ENCODE measurements at places on chromosomes 5 and 9. TPM values are rescaled to one million over a fixed set of nuclear protein-coding genes. Genes with fewer than 3 reads are reported as not detected.

GRCh38 chr5:94698197-94698596 lies 79.7 kb downstream of the SLF1 start:
- DNase-seq, result no peak

GRCh38 chr9:121812159-121812735 lies 160.8 kb downstream of the DAB2IP start:
- no peak for DNase-seq

DNA sequence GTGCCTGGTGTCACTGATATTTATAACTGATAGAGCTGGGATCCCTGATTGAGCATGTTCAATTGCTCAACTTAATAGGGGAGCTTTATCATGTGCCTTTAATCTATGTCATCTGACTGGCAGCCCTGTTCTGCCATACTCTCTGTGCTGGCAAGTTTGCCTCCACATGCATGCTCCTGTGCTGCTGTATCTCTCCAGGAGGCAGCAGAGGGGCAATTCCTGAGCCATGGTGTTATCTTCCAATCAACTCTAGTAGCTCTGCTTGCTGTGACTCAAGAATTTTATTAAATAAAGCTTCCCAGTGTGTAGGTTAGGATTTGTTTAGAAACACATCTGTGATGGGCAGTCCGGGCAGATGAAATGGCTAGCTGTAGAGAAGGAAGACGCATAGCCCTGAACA lies 642.0 kb downstream of the KIF4B start:
- DNase-seq, result no peak

DNA sequence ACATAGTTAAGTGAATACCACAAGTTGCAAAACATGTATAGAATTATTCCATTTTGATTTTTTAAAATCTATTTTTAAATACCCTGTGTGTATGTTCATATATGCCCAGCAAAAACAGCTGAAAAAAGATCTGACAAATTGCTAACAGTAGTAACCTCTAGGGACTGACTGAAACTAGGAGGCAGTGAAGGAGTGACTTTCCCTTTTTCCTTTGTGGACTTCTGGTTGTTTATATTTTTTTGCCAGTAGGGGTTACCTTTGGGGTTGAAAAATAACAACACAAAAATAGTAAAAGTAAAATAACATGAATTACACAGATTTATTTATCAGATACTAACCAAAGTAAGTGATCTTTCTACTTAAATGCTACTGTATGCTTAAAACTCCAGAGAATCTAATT lies 2.9 kb downstream of the MEGF9 start:
- DNase-seq, result no peak

DNA sequence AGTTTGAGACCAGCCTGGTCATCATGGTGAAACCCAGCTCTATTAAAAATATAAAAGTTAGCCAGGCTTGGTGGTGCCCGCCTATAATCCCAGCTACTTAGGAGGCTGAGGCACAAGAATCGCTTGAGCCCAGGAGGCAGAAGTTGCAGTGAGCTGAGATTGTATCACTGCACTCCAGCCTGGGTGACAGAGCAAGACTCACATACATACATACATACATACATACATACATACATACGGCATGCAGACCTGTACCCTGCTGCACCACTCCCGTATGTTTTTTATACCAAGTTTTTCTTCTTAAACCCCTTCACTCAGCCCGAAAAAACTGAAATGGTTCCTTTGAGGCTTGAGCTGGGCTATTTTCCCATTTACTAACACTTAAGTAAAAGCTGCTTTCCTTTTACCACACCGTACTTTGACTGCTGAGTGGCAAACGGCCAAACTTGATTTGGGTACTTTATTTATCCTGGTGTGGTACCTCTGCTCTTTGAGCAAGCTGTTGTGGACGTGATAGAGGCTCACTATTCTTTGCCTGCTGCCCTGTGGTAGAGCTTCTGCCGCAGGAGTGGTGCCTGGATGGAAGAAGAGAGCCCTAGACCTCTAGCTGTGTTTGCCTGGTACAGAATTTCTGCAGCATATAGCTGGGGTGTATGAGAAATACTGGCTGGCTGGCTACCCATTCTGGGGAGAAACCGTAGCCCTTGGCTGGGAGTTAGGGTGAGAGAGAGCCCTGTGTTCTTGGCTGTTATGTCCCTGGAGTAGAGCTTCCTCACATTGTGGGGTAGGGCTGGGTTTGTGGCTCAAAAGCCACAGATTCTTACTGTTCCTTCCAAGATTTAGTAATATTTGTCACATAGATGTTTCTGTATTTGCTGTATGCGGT lies 19.4 kb downstream of the IPO11 start:
- no peak for DNase-seq

GRCh38 chr5:58410441-58410840 lies 49.4 kb downstream of the PLK2 start:
- DNase-seq, result no peak

- DNase-seq, result no peak
These were observed 15.9 kb downstream of the RANBP6 start for GRCh38 chr9:5999443-6000101.

DNA sequence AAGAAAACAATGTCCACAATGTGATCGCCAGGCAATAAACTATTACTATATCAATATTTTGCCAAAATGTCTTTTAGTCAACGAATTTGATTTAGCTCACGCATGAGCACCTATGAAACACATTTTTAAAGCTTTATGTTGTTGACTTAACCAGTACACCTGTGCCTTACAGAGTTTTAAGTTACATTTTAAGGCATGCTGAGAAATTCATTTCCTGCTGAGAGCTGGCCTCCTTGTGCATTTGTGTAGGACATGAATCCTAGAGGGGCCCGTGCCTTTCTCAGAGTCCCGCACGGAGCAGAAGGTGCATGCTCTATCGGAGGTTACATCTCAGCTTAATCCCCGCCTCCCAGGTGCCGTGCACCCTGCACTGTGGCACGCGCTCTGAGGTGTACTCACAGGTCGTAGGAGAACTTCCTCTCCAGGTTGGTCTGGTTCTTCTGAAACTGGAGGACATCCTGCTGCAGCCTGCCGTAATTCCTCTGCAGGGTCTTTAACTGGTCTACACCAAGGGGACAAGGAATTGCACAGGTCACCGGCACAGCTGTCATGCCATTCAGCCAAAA lies 53.2 kb downstream of the GOLM1 start:
- DNase-seq, result no peak

GRCh38 chr5:4548341-4548740 lies 591.8 kb upstream of the ADAMTS16 start:
- no peak for DNase-seq

DNA sequence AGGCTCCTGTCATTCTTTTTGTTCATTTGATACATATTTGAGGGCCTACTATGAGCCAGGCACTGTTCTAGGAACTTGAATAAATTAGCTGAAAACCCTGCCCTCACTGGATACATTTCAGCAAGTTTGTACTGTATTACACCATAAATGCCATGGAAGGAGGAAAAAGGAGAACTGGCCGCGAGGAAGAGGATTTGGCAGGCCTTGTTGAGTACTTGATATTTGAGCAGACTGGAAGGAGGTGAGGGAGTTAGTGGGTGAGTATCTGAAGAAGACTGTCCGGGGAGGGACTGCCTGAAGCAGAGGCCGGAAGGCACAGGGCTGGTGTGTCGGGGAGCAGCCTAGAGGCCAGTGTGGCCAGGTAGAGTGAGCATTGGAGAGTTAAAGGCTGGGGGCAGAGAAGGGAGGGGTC lies 4.5 kb downstream of the SNX30 start:
- no peak for DNase-seq

GMCL2 gene
- not detected for polyA plus RNA-seq

C7 gene
- polyA plus RNA-seq, result 609 TPM

PKD2L2 gene
- 0.11 TPM for polyA plus RNA-seq

SLC23A1 gene
- polyA plus RNA-seq, result not detected

CARD9 gene
- 2.9 TPM for polyA plus RNA-seq
